ENCODE measurements at places on chromosomes 7 and 10.

GRCh38 chr7:130648580-130648979, 20.0 kb downstream of the COPG2 start:
- DNase-seq: no peak

GRCh38 chr7:95602421-95602820, 6.1 kb upstream of the PDK4 start:
- no peak for DNase-seq

DNA sequence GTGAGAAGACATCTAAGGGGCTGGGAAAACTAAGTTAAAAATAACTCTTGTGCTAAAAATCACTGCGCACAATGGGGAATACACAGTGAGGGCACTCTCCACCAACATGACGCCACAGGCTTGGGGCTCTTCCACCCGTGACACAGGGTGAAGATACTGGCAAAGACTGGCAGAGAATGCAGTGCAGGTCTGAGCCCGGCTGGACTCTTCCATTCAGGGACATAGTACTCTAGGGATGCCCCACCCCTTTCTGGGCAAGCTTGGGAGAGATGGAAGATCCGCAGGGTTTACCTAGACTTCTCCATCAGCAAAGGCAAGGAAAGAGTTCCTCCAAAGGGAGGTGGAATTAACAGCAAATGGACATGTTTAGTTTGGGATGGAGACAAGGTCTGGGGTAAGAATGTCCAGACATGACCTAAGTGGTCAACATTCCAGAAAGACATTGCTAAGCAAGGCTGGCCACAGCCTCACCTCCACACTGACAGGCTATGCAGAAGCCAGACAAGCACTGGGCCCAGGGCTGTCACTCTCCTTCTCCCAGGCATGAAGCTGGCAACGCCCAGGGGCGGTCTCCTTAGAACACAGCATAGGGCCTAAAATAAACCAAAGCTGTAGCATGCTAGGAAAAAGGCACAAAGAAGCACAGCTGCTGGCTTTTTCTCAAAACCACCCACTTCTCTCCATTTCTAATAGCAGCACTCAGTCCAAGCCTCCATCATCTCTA, 28.1 kb downstream of the XPNPEP1 start:
- DNase-seq: no peak

GRCh38 chr7:143074141-143074540, 22.0 kb downstream of the OR6V1 start:
- no peak for DNase-seq

- DNase-seq: no peak
Measured at GRCh38 chr7:42222891-42223290, 14.1 kb downstream of the GLI3 start.

- DNase-seq: no peak
Measured at GRCh38 chr7:39211581-39211980, 233.9 kb downstream of the POU6F2 start.

- peak; percentile 69 for DNase-seq
Measured at GRCh38 chr10:131946321-131946751, 35.4 kb downstream of the BNIP3 start.

GRCh38 chr7:115009736-115010440, 88.0 kb downstream of the MDFIC start:
- DNase-seq: no peak

- DNase-seq: no peak
Measured at GRCh38 chr10:98088186-98088971, 46.1 kb upstream of the R3HCC1L start.

GRCh38 chr7:141053626-141054025, 20.2 kb upstream of the TMEM178B start:
- no peak for DNase-seq

- DNase-seq: no peak
Measured at GRCh38 chr7:105450177-105450861, 61.6 kb upstream of the SRPK2 start.

GRCh38 chr7:23105086-23105643, 420 bp upstream of the KLHL7 start:
- peak; percentile 24 for DNase-seq

GRCh38 chr7:141039376-141039775, 24.6 kb upstream of the MRPS33 start:
- no peak for DNase-seq

DNA sequence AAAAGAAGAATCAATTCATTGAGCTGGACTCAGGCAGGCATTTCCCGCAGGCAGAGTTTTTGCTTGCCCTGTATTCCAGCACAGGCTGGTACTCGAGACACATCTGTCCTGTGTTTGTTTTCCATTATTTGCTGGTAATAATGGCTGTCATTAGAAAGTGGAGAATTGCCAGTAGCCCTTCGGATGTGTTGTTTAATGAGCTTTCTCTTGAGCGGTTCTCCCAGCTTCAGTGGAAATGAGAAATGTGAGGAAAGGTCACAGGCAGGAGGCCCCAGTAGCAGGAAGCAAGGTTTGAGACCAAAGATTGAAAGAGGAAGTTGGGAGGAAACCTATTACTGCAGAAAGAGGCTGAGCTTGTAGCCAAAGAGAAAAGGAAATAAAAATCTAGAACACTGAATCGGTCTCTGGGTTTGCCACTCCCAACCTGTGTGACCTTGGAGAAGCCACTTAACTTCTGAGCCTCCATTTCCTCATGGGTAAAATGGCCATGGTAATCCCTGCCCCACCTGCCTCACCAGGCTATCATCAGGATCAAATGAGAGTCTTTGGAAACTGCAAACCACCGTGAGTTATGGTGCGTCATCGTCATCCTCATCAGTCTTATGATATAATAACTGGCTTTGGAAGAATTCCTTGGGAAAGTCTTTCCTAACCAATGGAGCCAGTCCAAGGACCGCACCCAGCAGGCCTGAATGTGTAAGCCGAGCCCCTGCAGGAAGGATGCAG, 67.7 kb downstream of the TACR2 start:
- peak; percentile 71 for DNase-seq

DNA sequence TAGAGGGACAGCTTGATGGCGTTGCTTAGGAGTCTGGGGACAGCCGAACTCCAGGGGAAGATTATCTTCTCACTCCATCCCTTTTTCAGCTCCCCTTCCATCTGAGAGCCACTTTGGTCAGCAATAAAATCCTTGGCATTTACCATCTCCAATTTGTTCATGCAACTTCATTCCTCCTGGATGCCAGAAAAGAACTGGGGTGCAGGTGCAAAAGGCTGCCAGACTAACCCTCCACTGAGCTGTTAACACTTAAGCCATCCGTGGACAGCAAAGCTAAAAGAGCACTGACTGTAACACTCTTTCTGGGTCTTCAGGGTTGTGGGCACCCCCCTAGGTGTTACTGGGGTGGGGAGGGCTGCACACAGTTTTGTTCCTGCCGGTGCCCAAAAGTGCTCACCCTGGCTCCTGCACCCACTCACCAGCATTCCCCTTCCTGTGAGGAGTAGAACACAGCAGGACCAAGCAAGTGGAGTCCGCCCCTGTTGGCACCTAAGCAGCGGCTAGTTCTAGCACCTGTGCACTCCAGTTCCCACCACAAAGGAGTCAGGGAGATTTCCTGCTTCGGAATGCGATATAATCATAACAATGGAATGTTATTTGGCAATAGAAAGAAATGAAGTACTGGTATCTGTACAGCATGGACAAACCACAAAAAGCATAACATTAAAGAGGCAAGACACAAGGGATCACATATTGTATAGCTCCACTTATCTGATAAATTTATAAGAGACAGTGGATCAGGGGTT, 95.1 kb downstream of the NPY start:
- no peak for DNase-seq

- no peak for DNase-seq
Measured at GRCh38 chr10:62812672-62813439, 3.3 kb downstream of the EGR2 start.
